Left lung (tissue), 14 donors: ENCODE measurements at places on chromosomes 2 and 18. TPM values are rescaled to one million over a fixed set of nuclear protein-coding genes. Genes with fewer than 3 reads are reported as not detected.

DNA sequence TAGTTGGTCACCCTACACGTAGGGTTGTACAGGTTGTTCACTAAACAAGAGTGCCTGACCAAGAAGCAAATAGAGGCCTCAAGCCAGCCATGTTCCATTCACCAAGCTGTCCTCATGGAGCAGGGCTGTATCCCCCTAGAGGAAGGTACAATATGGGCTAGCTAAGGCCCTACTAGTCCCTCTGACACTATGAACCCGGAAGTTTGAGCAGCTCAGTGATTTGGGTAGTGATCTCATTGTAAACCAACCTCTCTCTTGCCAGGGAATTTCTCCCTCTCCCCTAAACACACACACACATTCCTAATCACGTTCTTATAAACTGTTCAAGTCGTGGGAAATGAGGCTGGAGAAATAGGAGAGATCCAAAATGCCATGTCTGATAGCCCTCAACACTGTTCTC is 6.7 kb upstream of the CYS1 start:
- no peak for DNase-seq

The TM4SF20 gene
- 0.06 TPM for polyA plus RNA-seq

The KLHL41 gene
- 1.3 TPM for polyA plus RNA-seq

GRCh38 chr18:49993299-49993698 is 180.0 kb upstream of the ACAA2 start:
- DNase-seq, result no peak

The CHRNG gene
- 0.15 TPM for polyA plus RNA-seq

DNA sequence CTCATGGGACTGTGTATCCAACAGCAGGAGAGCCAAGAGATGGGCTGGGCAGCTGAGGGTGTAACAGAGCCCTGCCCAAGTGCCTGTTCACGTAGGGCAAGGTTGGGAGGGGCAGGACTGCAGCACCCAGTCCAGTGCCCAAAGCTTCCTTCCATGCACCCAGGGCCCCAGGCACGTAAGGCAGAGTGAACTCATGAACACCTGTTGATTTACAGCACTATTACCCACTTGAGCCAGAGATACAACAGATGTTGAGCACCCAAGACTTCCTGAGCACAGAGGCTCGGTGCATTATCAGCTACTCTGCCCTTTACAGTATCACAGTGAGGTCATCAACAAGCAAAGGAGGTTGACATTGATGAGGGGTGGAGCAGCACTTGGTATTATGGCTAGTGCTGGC is 50.2 kb upstream of the FHL2 start:
- no peak for DNase-seq

The SERPINB2 gene
- 0.20 TPM for polyA plus RNA-seq

DNA sequence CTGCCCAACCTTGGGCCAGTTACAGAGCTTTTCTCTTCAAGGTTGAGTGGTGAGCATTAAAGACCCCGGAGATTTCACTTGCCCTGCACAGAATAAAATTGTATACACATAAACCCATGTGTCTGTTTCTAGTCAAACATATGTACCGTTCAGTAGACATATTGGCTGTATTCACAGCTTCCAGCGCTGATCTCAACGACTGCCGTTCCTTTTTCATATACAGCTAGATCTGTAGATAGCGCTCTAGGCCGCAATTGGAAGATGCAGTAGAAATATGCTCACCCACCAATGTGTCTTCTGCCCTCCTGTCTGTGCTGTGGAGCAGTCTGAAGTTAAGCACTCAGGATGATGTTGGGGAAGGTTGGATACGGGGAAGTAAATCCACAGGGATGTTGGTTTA is 317.7 kb downstream of the SETBP1 start:
- DNase-seq, result no peak
